ENCODE measurements at places on chromosomes 1 and 21.

- no peak for DNase-seq
Observed at GRCh38 chr1:79807816-79808215, 801.3 kb upstream of the ADGRL4 start.

DNA sequence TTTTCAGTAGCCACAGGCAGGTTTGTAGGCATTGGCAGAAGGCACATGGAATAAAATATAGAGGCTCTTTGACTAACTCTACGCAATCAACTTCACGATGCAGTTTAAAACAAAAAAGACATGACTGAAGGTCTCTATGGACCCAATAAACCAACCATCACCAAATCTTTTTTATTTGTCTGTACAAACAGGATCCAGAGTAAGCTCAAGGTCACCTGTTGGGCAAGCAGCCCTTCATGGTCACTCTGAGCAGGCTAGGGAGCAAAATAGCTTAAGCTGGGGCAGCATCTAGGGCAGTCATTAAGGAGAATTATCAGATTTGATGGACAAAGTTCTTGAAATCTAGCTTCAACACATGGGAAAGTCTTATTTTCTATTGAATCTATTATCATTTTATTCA lies 26.8 kb upstream of the PROX1 start:
- no peak for DNase-seq

- no peak for DNase-seq
Observed at GRCh38 chr1:211750599-211750998, 75.2 kb upstream of the NEK2 start.

- no peak for DNase-seq
Observed at GRCh38 chr1:53641481-53642214, 97.3 kb downstream of the GLIS1 start.

- DNase-seq, result no peak
Observed at GRCh38 chr1:10204003-10204642, 6.2 kb upstream of the KIF1B start.

DNA sequence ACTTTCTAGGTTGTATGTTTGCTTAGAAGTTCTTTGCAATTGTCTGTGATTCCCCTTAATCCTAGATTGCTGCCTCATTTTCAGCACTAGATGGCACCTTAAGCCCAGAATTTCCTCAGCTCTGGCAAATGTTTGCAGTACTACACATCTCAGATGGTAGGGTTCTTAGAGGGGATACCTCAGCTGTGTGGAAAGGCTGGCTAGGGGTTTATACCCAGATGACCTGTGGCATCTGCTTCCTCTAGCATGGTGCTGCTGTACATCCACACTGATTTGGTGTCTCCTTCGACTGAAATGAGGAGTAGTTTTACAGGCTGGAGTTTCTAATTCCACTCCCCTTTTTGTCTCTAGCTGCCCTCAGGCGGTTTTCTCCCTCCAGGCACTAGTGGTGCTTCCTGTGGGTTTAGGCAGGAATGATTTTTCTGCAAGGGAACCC lies 23.5 kb downstream of the ASB17 start:
- DNase-seq, result peak; percentile 59

GRCh38 chr1:1529321-1529720 lies 11.1 kb downstream of the TMEM240 start:
- DNase-seq, result no peak

DNA sequence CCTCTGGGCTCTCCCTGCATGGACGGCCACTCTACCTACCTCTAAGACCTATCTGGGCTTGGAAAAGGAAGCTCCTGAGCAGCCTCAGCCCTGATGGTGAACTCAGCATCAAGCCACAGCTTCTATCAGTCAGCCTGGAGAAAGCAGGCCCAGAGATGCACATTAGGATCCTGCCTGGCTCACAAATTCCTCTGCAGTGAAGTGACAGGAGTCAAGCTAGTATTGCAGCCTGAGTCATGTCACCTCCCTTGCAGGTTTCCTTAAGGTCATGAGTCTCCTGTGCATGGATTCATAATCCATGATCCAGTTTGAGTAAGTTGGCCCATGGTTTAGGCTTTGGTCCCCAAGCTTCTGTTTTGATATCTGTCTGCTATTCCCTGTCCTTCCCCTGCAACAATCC lies 37.9 kb upstream of the DUSP10 start:
- no peak for DNase-seq

DNA sequence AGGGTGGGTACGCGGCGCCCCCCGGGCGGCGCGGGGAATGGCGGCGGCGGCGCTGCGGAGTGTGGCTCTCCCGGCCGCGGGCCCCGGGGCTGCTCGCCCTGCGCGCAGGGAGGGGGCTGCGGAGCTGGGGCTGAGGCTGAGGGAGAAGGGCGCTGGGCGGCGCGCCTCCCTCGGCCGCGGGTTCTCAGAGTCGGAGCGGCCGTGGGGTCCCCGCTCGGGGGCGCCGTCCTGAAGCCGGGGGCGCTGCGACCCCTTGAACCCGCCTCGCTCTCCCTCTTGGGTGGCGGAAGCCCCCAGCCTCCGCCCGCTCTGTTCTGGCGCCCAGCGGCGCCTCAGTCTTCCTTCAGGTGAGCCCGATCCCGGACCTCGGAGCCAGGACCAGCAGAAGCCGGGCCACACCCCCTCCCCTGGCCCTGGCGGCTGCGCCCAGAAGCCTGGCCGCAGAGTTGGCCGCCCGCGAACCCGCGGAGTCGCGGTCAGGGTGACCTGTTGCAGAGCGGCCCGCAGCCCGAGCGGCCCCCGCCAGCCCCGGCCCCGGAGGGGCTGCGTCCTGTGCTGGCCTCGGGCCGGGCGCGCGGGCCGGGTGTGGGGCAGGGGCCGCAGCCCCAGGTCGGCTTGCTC lies 532 bp downstream of the RALGPS2 start:
- peak; percentile 50 for DNase-seq

DNA sequence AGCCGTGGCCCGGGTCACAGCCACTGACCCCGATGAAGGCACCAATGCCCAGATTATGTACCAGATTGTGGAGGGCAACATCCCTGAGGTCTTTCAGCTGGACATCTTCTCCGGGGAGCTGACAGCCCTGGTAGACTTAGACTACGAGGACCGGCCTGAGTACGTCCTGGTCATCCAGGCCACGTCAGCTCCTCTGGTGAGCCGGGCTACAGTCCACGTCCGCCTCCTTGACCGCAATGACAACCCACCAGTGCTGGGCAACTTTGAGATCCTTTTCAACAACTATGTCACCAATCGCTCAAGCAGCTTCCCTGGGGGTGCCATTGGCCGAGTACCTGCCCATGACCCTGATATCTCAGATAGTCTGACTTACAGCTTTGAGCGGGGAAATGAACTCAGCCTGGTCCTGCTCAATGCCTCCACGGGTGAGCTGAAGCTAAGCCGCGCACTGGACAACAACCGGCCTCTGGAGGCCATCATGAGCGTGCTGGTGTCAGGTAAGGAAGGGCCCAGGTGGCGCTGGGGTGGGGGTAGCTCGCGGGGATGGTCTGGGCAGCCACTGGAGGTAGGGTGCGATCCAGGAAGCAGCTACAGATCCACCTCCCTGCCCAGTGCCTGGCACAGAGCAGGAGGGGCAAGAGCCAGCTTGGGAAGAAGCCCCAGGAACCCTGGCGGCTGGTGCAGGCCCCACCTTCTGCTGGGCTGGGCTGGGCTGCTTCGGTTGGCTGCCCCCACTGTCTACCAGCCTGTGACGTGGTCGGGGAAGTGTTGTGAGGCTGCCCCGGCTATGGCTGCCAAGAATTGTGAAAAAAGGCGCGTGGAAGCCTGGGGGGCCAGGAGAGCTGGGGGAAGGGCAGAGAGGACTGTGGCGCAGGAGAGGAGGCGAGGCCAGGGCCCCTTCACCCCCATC lies 3.8 kb downstream of the CELSR2 start:
- DNase-seq, result no peak

- DNase-seq, result no peak
Observed at GRCh38 chr1:15341228-15341627, 68.5 kb upstream of the EFHD2 start.

Data from HCEC 1CT (cell line).